H7 (cell line): ENCODE measurements at places on chromosomes 16 and 17. TPM values are rescaled to one million over a fixed set of nuclear protein-coding genes. Genes with fewer than 3 reads are reported as not detected.

GRCh38 chr17:2195729-2196128 lies 107.9 kb downstream of the SMG6 start:
- no peak for DNase-seq

DNA sequence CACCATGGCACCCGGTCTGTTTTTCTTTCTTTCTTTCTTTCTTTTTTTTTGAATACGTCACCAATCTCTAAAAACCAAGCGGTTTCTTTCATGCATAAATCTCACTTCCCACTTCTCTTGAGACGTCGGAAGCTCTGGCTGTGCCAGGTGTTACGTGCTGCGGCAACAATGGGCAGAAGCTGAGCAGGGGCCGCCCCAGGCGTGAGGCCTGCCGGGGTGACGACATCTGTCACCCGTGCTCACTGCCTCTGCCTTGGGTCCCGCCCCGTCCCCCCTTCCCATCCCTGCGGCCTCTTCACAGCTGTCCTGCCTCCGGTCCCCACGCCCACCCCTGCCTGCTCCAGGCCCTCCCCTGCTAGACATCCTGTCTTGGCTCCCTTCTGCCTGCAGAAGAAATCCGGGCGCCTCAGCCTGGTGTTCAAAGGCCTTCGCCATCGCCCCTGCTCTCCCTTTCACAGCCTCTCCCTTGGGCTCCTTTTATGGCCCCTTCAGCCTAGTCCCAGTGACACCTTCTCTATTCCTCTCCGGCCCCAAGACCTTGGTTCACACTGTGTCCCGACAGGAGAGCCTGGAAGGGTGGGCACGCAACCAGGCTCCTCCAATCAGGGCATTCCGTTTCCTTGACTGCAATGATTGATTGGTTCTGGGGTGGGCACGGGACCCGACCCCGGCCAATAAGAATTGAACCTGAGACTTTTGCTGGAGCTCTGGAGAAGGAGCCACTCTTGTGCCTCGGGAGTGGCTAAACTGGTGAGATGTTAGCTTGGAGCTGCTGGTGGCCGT lies 4.8 kb downstream of the P2RX1 start:
- peak; percentile 72 for DNase-seq

DNA sequence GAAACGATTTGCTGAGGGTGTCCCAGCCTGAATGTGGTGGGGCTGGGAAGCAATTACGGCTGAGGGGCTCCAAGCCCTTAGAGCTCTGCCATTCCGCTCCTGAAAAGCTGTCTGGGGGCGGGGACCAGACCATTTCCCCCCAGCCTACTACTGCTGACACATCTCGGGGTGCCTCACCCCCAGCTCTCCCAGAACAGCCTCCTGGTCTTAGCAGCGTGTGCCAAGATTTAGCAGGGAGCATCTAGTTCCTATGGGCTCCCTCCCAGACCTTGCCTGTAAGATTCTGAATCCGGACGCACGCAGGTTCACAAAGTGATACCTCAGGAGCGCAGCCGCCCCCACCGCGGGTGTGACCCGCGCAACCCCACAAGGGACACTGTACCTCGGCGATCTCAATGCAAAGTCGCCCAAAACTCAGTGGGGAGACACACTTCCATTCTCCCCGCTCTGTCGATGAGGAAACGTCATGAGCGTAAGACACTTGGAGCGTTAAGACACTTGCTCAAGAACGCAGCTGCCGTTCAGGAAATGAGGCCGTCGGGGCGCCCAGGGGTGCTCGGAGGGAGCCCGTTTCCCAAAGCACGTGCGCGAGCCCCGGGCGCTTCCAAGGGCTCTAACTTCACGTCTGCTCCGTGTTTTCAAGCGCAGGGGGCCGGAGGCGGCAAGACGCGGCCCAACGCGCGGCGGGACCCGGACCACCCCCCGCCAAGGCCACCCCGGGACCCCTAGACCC lies 629 bp downstream of the GEMIN4 start:
- DNase-seq: peak; percentile 66

DNA sequence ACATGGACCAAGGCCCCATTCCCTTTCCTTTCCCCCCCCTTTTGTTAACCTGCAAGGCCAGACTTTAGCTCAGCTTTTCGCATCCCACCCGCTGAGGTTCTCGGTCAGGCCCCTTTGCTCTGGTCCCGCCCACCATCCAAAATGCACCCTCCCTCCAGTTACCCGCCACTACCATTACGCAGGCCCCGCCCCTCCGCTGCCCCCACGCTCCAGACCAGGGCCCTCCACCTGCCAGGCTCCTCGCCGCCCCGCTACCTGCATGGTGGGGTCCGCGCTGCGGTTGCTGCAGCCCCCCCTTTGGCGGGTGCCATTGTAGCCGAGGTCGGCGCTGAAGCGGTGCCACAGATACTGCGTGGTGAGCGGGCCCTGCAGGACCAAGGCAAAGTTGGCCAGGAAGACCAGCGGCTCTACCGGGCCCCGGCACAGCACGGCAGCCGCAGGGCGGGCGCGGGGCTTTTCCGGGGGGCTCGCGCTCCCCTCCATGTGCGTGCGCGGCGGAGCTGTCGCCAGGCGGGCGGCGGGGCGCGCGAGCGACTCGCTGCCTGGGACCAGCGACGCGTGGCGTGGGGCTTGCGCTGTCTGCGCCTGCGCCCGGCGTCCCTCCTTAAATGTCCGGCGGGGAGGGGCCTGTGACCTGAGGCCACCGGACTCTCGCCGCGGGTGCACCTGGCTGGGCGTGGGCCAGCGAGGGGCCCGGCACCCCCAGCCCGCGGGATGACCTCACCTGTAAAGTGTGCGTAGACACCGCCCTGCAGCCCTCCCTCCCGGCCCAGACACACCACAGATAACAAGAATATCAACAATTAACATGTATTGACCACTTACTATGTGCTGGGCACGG lies at the start of gene SLC46A1:
Gene SLC46A1, minus strand, starts transcription at position 581 of the 841 bp plus-strand sequence. Its CDS starts 98 bp downstream, at position 483.
- peak; percentile 92 for DNase-seq

DNA sequence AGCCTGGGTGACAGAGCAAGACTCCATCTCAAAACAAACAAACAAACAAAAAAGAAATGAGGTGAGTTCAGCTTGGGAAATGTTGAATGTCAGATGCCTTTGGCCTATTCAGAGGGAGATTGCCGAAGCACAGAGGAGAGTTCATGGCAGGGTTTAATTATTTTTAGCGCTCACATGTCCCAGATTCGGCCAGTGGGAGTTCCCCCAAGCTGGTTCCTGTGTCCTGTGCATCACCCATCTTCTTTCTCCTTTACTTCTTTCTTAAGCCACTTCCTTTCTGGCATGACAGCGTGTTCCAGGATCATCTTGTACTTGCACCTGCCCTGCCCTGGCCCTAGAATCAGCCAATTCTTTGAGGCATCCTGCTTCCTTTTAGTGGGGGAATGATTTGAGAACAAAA lies 9.2 kb downstream of the MPV17L start:
- no peak for DNase-seq

DNA sequence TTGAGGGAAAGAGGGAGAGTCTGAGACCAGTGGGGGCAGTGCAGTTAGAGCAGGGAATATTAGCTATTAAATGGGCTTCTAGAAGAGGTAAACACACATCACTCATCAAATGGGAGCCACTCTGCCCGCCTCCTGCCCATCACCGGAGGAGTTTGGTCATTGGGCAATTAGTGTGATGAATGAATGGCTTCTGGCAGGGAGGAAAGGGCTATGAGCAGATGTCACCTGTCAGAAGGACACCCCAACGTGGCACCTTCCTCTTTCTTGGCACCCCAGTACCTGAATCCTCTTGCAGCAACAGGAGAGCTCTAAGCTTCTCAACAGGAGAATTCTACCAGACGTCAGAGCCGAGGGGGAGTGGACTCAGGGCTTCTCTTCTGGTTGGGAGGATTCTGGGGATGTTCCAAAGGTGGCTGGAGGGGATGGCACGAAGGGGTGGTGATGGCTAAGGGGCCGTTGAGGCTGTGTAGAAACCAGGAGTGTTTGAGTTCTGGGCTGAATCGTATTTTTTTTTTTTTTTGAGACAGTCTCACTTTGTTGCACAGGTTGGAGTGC lies 11.0 kb downstream of the C1QTNF1 start:
- DNase-seq: no peak

- DNase-seq: peak; percentile 58
Measured at GRCh38 chr17:39628655-39629493, 2.1 kb downstream of the PPP1R1B start.

DNA sequence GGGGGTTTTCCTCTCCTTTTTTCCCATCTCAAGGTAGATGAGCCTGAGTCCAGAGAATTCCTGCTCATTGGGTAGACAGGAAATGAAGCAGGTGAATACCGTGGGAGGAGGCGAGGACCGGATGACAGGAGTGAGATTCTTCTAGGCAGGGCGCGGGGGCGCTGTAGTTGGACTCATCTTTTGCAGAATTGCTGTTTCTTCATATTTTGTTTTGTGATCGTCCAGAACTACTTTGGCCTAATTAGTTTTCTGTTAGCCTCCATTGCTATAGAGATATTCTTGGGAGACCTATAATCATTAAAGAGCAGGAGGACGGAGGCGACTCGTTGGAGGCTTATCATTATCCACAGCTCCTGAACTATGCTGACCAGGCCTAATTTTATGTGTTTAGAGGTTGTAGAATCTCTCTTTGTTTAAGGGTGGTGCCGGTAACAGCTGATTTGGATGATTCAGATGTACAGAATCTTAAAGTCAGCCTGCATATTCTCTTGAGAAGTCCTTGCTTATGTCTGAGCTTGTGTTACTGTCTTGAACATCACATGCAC lies 650 bp downstream of the ATP6V0A1 start:
- DNase-seq: peak; percentile 74

DNA sequence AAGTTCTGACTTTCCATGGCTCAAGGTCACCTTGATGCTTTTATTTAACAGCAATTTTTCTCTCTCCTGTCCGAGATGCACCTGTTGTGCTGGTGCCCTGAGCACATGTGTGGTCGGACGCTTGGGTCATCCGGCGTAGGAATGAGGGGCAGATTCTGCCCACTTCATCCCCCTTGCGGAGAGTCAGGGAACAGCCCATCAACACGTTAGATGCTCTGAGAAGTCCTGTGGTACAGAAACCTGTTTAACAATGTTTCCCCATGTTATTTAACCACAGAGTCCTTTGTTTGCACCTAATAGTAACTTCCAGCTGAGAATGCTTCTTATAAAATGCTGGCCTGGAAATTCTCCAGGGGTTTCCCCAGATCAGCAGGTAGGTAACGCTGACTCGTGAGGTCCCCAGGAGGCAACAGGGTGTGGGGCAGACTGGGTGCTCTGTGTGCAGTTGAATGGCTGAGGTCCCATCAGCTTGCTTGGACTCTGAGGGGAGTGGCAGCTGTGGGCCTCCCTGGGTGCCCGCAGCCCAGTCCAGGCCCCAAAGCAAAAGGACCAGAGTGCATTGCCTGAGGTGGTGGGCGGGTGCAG lies 17.8 kb downstream of the DOC2B start:
- DNase-seq: peak; percentile 89

DNA sequence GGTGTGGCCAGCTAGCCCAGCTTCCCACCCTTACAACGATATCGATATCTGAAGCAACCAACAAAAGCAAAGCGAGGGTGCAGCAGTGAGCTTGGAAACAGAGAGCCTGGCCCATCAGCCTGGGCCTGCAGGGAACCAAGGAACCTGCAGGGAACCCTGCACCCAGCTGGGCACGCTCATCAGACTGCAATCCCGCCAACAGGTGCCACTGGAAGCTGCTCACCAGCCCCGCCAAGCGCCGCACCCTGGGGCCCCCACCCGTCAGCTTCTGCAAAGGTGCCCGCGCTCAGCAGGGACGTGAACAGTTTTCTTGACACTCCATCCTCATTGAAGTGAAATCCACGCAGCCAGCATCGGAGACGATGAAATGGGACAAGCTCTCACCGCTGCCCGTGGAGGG lies 250.7 kb downstream of the RBFOX3 start:
- no peak for DNase-seq

- peak; percentile 82 for DNase-seq
Measured at GRCh38 chr16:87186446-87186845, 130.7 kb downstream of the C16orf95 start.

DNA sequence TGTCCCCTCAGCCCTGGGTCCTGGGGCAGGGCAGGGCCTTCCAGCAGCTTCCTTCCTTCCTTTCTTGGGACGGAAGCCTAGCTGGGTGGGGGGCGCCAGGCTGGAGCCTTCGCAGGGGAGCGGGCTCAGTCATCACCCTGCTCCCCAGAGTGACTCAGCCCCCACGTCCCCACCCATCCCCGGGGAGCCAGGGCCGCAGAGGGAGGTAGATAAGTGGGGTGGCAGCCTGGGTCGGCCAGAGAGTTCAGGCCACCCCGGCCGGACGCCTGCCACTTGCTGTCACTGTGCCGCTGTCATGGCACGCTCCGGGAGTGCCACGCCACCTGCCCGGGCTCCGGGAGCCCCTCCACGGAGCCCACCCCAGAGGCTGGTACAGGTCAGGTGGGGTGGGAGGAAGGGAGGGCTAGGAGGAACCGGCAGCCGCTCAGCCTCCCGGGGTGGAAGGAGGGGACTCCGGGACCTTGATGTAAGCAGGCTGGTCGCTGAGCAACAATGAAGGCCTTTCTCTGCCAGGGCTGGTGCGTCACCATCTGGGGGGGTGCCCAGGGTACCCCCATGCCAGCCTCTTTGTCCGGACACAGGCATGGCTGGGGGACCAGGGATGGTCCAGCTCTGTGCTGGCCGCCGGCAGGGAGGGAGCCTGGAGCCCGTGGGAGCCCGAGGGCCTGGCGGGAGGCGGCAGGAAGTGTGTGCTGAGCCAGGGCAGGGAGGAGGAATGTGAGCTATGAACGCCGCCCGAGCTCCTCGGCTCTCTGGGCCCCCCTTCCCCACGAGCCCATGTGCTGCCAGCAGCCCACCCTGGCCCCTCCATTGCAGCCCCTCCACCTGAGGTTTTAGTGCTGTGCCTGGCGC lies 6.6 kb downstream of the NHERF2 start:
- peak; percentile 81 for DNase-seq

GRCh38 chr16:912684-913613 lies 57.8 kb downstream of the LMF1 start:
- DNase-seq: no peak

DNA sequence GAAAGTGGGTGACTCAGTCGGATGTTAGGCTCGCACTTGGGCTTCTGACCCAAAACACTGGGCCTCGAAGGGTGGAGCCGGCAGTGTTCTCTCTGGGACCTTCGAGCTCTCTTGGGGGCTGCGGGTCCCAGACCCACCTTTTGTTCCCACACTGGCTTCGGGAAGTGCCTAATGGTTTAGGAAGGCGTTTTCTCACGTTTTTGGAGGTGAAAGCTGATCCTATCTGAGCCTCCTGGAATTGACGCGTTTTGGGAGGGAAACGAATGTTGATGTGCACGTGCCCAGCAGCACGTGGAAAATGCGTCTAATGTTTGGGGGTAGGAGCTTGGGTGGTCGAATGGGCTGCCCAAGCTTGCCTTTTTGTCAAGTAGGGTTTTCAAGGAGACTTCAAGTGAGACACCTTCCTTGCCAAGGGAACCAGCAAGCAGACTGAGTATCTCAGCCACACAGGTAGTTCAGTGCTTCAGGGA lies 666 bp downstream of the HGS start:
- peak; percentile 78 for DNase-seq

DNA sequence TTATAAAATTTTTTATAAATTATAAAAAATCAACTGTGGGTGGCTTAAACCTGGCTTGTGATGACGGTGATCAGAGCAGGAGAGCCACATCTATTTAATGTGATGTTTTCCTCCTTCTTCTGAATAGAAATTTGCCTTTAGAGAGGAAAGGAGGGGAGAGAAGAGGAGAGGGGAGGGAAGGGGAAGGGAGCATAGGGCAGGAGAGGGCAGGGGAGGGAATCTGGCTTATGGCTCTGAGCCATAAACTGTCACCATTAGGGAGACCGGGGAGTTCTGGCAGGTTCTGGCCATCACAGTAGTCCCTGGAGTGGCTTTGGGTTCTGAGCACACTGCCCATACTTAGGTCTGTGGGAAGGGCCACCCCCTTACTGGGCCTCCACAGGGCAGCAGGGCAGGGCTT lies 167.8 kb downstream of the ENGASE start:
- no peak for DNase-seq

The SMIM22 gene
- total RNA-seq: not detected in 2 replicates

The MLKL gene
- total RNA-seq: 0.59 and 1.3 TPM in 2 replicates

The HBQ1 gene
- total RNA-seq: 0.59 and 1.6 TPM in 2 replicates

The KRTAP4-1 gene
- 0.38 and 0.70 TPM in 2 replicates for total RNA-seq

The MT1M gene
- 0.80 and 0.81 TPM in 2 replicates for total RNA-seq

The CCR7 gene
- 1.1 TPM in 1 of 2 replicates, not detected in the other for total RNA-seq
